Hematopoietic multipotent progenitor cell treated with erythropoietin and hydrocortisone succinate and interleukin-3 and kit ligand, for 15 days (in vitro differentiated cells): ENCODE measurements at places on chromosomes 16 and 17.

GRCh38 chr17:81207610-81208581 is 14.9 kb downstream of the CEP131 start:
- DNase-seq = no peak

DNA sequence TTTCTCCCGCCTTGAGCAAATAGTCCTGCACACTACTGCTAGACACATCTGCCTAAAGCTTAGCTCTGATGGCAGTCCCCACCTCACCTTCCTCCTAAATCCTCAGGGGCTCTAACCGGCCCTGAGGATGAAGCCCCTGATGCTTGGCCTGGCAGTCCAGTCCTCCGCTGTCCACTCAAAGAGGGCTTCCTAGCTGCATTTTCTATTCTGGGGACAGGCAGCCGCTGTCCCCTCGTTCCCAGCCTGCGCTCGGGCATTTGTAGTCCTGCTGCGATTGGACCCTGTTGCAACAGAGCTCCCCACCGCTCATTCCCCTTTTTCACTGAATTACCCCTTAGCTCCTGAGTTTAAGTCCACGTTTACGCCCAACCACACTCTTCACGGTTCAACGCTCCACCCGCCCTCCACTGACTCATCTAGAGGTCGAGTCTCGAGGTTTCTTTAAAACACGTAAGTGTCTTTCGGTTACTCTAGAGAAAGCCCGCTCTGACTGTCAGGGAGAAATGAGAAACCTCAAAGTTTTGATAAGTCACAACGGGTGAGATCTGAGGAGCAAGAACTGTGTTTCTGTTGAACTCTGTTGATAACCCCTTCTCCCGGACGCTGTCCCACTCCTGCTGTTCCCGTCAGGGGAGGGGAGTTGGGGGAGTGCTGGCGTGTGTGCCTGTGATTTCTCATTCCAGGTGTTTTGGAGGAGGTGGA is 4.5 kb downstream of the CCR7 start:
- peak; percentile 16 for DNase-seq

- no peak for DNase-seq
Measured at GRCh38 chr17:63495491-63495890, 18.6 kb downstream of the ACE start.

DNA sequence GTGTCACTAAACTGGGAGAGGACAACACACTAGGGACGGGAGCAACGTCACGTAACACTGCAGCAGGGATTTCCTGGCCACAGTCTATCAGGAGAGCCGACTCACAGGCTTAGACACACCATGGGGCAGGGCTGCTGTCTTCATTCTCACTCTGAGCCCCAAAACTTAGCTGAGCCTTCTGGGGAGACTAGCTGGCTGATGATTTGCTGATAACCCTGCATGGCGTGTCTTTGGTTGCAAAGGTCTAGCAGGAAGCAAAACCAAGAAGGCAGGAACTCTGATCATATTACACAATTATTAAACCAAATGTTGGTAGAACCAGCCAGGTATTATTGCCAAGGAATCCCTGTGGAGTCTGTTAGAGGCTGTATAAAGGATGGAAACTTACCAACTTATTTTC is 345.0 kb downstream of the SLC39A11 start:
- DNase-seq = no peak

GRCh38 chr16:11017499-11017898 is 73.1 kb downstream of the CLEC16A start:
- DNase-seq = no peak

GRCh38 chr17:51647067-51647466 is 386.7 kb downstream of the UTP18 start:
- DNase-seq = no peak
